ENCODE measurements at places on chromosomes 1 and 21. TPM values are rescaled to one million over a fixed set of nuclear protein-coding genes. Genes with fewer than 3 reads are reported as not detected.

Gene ALPL
- total RNA-seq, result 0.05 TPM

Gene TRABD2B
- not detected for total RNA-seq

Gene LEFTY2
- total RNA-seq, result not detected

Gene RHOC
- total RNA-seq, result 958 TPM

Gene USH2A
- not detected for total RNA-seq

Gene SMPDL3B
- 0.10 TPM for total RNA-seq

Gene IGSF9
- not detected for total RNA-seq

Gene NPHS2
- not detected for total RNA-seq

Gene TSPAN2
- total RNA-seq, result 0.44 TPM

Gene OR2T33
- not detected for total RNA-seq

Gene BMP8A
- not detected for total RNA-seq

Gene MSH4
- total RNA-seq, result 0.05 TPM

Gene NECTIN4
- total RNA-seq, result 0.54 TPM

Gene OR2T5
- not detected for total RNA-seq

Gene RXFP4
- total RNA-seq, result not detected

Gene SHISAL2A
- total RNA-seq, result not detected

Gene PLA2G2A
- not detected for total RNA-seq

Gene CCDC24
- total RNA-seq, result 0.80 TPM

Gene UBE2U
- not detected for total RNA-seq

Gene LENEP
- not detected for total RNA-seq

Gene CLIC6
- not detected for total RNA-seq

Gene C1orf105
- total RNA-seq, result not detected

Gene S100A2
- total RNA-seq, result 2.0 TPM

Gene RPTN
- total RNA-seq, result not detected

Gene ITGB2
- not detected for total RNA-seq

Gene F13B
- total RNA-seq, result not detected

Gene NCMAP
- total RNA-seq, result not detected

Gene PTGFR
- total RNA-seq, result 1.7 TPM

Gene KCNJ9
- not detected for total RNA-seq

Gene EPHX1
- total RNA-seq, result 43.9 TPM

Gene OR6N2
- total RNA-seq, result not detected

Gene KCNJ10
- not detected for total RNA-seq

Gene ELAPOR1
- 0.67 TPM for total RNA-seq

Gene RGSL1
- not detected for total RNA-seq

Gene MOB3C
- 6.3 TPM for total RNA-seq

Gene EFNA1
- total RNA-seq, result 33.2 TPM

Gene CELA2A
- not detected for total RNA-seq

Gene PSMD4
- 200 TPM for total RNA-seq

All from mammary microvascular endothelial cell (primary cell).